Activated CD4-positive, CD25-positive, alpha-beta regulatory T cell (primary cell): ENCODE measurements at places on chromosomes 12 and 14.

DNA sequence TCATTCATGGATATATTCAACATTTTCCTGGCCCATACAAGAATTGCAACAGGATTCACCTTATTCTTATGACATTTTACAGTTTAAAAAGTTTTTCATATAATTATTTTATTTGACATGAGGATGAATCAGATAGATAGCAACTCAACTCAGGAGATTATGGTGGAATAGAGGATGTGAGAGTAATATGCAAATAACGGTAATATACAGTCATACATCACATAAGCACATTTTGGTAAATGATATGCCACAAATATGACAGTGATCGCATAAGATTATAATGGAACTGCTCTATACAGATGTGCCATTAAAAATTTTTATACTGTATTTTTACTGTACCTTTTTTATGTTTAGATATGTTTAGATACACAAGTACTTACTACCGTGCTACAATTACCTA, 24.1 kb upstream of the CRADD start:
- no peak for DNase-seq

- no peak for DNase-seq
Measured at GRCh38 chr12:130563323-130563722, 152.8 kb downstream of the RIMBP2 start.

DNA sequence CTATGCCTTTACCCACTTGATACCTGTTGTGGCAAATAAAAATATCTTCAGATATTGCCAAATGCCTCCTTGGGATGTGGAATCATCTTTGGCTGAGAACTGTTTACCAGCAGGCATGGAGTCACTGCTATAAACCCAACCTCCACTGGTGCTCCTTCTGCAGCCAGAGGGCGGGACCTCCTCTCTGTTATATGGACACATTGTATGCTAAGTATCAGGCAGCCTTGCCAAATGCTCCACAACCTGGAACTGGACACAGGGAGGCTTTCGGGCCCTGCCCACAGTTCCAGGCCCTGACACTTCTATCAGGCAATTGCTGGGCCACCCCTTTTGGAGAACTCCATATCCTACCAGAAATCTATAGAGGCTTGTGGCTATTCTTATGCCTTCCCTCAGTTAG, 201.0 kb downstream of the TMX1 start:
- DNase-seq = no peak

- DNase-seq = no peak
Measured at GRCh38 chr12:130086248-130086647, 76.0 kb upstream of the FZD10 start.
